Kidney tubule cell (primary cell): ENCODE measurements at places on chromosomes 3 and 15.

DNA sequence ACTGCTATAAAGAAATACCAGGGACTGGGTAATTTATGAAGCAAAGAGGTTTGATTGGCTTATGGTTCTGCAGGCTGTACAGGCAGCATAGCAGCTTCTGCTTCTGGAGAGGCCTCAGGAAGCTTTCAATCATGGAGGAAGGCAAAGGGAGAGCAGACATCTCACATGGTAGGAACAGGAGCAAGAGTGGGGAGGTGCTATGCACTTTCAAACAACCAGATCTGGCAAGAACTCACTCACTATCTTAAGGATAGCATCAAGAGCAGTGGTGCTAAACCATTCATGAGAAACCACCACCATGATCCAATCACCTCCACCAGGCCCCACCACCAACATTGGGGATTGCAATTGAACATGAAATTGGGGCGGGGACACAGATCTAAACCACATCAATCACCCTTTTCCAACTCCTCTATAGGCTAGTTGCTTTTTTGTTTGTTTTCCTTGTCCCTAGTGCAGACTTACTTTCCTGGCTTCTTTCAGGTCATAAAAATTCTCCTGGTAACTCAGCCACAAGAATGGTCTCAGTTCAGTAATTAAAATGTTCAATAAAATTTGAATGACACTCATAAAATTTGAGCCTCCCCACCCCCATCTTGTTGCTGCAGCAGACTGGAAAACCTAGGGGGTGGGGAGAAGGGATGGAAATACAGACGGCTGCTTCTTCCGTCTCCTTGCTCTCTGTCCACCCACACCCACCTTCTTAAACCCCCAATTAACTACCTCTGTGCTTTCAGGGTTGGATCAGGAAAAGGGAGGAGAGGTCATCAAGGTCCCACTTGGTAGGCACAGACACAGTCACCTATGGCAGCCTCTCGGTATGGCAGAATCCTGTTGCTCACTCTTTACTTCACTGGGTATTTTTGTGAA is 16.3 kb upstream of the TIPARP start:
- DNase-seq, result no peak

- peak; percentile 46 for DNase-seq
Measured at GRCh38 chr15:40844696-40845030, 815 bp downstream of the SPINT1 start.

- DNase-seq, result peak; percentile 85
Measured at GRCh38 chr15:66773129-66773873, 71.3 kb downstream of the SMAD6 start.

GRCh38 chr15:99387421-99388168 is 136.3 kb downstream of the LRRC28 start:
- no peak for DNase-seq

- no peak for DNase-seq
Measured at GRCh38 chr15:85361323-85361722, 19.1 kb upstream of the AKAP13 start.

DNA sequence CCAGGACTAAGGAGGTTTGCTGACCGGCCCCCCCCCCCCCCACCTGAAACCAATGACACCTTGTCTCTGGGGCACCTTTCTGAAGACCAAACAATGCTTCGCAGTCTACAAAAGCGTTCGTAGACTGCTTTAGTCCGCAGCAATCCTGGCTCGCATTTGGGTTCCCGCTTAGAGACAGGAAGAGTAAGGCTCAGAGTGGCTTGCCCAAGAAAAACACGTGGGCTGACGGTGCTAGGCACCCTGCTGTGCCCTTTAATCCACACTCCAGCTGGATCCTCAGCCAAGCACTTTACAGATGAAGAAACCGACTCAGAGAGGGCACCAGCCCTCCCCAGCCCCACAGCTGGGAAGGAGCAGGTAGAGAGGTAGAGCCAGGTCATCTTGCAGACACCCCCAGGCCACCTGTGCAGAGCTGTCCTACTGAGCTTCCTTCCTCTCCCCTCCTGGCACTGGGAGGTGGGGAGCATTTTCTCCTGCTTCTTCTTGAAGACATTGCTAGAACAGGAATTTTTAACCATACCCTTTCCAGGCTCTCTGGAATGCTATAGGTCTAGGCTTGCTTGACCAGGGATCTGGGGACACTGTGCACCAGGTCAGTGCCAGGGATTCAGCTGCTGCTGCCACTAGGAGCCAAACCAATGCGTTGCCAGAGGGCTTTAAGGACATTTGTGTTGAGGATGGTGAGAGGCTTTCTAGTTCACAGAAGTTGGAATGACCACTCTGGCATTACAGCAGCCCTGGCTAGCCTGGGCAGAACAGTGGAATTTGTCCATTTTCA is 1.0 kb upstream of the KLF15 start:
- no peak for DNase-seq

GRCh38 chr3:46091046-46091445 is 63.8 kb upstream of the XCR1 start:
- no peak for DNase-seq

- DNase-seq, result no peak
Measured at GRCh38 chr3:78351334-78351733, 1311.4 kb downstream of the ROBO2 start.

- peak; percentile 61 for DNase-seq
Measured at GRCh38 chr3:61277411-61277810, 26.2 kb upstream of the FHIT start.

- DNase-seq, result no peak
Measured at GRCh38 chr3:23800731-23801130, 5.0 kb upstream of the UBE2E1 start.
